ENCODE measurements at places on chromosomes 3 and 15. TPM values are rescaled to one million over a fixed set of nuclear protein-coding genes. Genes with fewer than 3 reads are reported as not detected.

- no peak for DNase-seq
Measured at GRCh38 chr3:47794544-47794943, 8.4 kb upstream of the DHX30 start.

DNA sequence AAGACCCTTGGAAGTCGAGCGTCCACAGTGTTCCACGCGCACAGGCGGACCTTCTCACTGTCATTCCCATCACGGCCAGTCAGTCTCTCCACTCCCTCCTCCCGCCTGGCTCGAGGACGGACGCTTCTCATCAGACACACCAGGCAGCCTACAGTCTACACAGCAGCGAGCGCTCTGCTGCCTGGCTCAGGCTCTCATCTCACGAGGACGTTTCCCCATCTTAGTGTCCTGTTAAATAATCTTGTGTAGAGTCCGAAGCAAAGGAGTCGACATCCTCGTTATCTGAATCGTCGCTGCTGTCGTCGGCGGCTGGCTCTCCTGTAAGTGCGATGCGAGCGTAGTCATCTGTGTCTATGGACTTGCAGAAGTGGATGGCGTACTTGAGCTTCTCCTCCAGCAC, 12.4 kb upstream of the OCA2 start:
- DNase-seq: no peak

DNASE1L3 gene
- 7.2 TPM for total RNA-seq

DNA sequence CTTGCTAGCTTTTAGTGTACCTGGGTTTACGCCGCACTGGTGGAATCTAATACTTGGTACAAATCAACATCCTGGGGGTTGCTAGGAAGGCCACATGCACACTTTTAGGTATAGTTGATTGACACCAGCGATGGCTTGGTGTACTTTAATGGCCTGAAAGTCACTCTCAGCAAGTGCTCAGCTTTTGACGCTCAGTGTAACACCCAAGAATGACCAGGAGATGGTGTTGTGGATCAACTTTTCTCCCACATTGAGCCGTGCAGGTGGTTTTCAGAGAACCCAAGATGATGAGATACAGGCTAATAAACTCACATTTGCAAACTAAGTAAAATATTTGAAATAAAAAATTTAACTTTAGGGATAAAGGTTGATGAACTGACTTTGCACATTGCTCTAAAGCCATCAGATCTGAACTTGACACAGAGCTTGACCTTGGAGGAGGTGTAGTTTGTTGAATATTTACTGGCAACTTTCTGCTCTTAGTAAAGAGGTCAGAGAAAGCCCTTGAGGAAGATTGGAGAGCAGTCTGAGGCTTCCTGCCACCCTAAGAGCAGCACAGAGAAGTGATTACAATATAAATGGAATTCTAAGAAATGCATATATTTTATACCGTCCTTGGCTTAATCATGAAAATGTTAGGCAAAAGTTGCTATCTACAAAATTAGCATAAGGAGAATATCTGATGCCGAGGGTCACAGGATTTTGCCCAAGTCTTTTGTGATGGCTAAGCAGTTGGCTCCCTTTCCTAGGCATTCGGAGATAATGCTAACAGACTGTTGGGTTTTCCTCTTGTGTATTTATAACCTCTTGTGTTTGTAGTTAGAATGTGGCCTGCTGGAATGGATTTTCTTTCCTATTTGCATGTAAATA, 143.4 kb upstream of the RASGRP1 start:
- DNase-seq: no peak

PPARG gene
- total RNA-seq: 0.24 TPM
